ENCODE measurements at places on chromosomes 1 and 21. TPM values are rescaled to one million over a fixed set of nuclear protein-coding genes. Genes with fewer than 3 reads are reported as not detected.

Gene PDE4B
- 26.6 TPM for total RNA-seq

Gene TNFRSF9
- under 0.01 TPM for total RNA-seq

Gene AZIN2
- total RNA-seq, result 5.7 TPM

Gene SLC35F3
- 0.52 TPM for total RNA-seq

Gene OLFM3
- total RNA-seq, result 0.52 TPM

Gene MAN1C1
- total RNA-seq, result 6.3 TPM

Gene CTH
- total RNA-seq, result 2.1 TPM

Gene OLFML3
- 86.1 TPM for total RNA-seq

Gene NEXN
- 24.5 TPM for total RNA-seq

Gene PDZK1
- total RNA-seq, result under 0.01 TPM

Gene DENND2C
- total RNA-seq, result 7.8 TPM
